Stimulated activated CD4-positive, alpha-beta T cell treated with anti-CD3 and anti-CD28 coated beads, Interleukin-15, amount 100 ng/mL, for 1 hour (primary cell): ENCODE measurements at places on chromosomes 3 and 15.

DNA sequence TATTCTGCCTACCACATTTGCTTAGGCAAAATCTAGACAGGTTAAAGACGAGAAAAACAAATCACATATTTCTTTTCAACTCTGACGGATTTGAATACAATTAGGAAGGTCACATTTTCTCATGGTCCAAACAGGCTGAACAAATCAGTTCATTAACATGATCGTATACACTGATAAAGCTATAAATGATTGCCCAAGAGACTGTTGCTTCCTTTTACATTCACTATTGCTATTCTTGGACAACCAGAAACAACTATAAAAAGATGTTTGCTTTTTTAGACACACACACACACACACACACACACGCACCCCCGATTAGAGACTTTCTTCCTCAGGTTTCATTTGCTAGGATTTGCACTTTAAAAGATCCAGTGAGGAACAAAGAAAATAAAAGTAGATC is 122.3 kb upstream of the BHLHE40 start:
- DNase-seq, result no peak

- DNase-seq, result no peak
Measured at GRCh38 chr3:106534206-106534605, 665.4 kb upstream of the CBLB start.

GRCh38 chr3:141000027-141000663 is 51.0 kb upstream of the SPSB4 start:
- DNase-seq, result peak; percentile 8

- no peak for DNase-seq
Measured at GRCh38 chr15:65935391-65935790, 66.1 kb downstream of the RAB11A start.

- no peak for DNase-seq
Measured at GRCh38 chr15:66785637-66786036, 83.6 kb downstream of the SMAD6 start.

DNA sequence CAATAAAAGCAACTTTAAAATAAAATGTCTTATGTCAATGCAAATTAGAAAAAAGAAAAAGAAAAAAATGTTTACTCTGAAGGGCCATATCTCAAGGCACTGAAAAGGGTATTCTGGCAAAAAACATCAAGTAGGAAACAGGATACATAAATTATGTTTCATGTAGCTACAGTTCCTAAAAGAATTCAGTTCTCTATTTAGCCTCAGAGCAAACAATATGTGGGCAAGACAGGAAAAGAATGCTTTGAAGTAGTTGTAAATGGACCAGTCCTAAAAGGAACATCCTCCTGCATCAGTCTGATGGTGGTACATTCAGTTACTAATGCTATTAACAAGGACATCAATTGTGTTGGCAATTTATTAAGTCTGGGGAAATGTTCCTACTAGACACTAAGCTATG is 8.1 kb downstream of the COMMD2 start:
- no peak for DNase-seq

DNA sequence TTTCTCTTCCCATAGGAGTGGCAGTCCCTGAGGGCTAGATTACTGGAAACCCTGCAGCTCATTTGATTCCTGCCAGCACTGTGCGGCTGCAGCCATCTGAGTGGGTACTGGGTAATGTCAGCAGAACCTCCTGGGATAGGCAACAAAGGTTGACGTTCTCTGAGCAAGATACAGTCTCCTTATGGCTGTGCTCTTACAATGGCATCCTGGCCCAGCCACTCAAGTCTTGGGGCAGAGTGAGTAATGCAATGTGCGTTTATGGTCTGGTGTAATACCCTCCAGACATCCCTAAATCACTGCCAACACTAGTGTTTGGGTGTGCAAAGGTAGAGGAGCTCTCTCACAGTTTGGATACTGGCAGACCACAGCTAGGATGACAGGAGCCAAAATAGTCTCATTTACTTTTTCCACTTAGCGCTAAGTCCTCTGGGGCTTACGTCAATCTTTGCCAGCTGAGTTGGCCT is 775.8 kb downstream of the ZNF385D start:
- no peak for DNase-seq

DNA sequence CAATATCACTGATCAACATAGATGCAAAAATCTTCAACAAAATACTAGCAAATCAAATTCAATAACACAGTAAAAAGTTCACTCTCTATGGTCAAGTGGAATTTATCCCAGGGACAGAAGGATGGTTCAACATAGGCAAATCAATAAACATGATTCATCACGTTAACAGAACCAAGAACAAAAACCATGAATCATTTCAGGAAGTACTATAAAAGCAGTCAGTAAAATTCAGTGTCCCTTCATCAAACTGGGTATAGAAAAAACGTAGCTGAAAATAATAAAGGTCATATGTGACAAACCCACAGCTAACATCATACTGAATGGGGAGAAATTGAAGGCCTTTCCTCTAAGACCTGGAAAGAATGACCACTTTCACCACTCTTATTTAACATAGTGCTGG is 172.1 kb downstream of the POLR2M start:
- DNase-seq, result no peak

DNA sequence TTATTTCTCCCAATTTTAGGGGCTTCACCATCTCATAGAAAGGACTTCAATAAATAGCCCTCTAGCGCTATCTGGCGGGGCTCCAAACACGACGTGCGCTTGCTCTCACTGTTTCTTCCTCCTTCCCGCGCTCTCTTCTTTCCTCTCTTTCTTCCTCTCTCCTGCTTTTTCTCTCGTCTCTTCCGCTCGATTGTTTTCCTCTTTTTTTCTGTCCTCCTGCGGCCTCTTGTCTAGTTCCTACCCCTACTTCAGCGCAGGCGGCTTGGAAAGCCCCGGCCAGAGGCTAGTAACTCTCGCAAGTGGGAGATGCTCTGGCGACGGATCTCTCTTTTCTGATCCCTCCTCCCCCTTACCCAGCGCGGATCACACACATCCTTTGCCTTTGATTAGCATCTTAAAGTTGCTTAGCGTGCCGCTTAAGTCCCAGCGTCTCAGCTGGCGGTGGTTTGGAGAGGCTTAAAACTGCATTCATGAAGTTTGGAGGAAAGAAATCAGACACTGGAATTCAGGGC is 6.2 kb upstream of the MEIS2 start:
- DNase-seq, result no peak
